ENCODE measurements at places on chromosomes 4 and X.

- DNase-seq: no peak
Measured at GRCh38 chr4:74206088-74206825, 48.3 kb downstream of the MTHFD2L start.

- DNase-seq: peak; percentile 68
Measured at GRCh38 chr4:38782452-38783108, at the start of gene TLR10. Gene TLR10, minus strand, starts transcription at chr4:38782990. Its CDS starts 7,400 bp downstream, at chr4:38775590.

DNA sequence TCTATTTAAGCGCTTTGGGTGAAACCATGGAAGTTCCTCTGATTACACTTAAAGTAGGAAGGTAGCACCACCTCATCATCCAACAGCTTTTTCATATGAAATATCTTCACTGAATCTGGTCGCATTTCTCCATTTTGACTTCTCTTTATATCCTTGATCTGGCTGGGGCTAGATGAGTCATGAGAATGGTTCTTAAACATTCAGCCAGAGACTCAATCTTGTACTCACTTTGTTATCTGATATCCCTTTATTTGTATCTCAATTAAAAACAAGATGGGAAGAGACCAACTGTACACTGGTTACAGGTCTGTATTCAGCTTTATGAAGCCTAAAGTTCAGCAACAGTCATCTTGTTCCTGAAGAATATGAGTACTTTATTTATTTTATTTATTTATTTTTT lies 84.9 kb downstream of the CBLL2 start:
- no peak for DNase-seq

GRCh38 chr4:124035364-124036041 lies 638.9 kb downstream of the SPRY1 start:
- no peak for DNase-seq

DNA sequence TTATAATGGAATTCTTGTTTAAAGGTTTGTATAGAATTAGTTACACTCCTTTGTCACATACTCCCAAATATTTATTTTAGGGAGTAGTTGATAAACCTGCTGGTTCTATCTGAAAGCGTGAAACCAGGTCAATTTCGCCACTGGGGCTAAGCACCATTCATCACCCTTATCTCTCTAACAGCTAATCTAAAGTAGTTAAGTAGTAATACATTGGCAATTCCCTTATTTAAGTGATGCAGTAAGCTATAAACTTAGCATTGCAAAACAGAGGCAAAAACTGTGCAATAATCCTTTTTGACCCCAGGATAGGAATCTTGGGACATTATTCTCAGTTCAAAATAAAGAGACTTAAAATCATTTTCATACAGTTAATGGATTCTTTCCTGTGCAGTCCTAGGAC lies 33.7 kb upstream of the PTPN13 start:
- DNase-seq: no peak

DNA sequence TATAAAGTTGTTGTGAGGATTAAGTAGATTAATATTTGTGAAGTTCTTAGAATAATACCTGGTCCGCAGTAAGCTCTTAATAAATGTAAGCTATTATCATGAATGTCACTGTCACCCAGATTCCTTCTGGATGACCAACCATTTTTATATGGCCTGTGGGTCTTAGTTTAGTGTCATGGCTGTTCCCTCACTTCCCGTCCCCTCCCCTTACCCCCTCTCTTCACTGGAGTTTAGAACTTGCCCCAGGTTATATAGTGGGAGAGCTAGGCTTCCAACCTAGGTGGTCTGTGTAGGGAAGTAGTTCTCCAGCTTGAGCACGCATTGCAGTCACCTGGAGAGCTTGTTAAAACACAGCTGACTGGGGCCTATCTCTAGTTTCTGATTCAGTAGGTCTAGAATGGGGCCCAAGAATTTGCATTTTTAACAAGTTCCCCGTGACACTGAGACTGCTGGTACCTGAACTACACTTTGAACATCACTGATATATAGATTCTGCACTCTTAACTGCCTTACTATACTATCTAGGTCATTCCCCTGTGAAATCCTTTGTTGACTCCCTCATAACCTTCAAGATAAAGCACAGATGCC lies 66.9 kb upstream of the PLAC1 start:
- DNase-seq: no peak

- DNase-seq: peak; percentile 1
Measured at GRCh38 chrX:86714441-86714840, 566.2 kb downstream of the DACH2 start.

- no peak for DNase-seq
Measured at GRCh38 chr4:80229590-80229989, 32.3 kb downstream of the PRDM8 start.

DNA sequence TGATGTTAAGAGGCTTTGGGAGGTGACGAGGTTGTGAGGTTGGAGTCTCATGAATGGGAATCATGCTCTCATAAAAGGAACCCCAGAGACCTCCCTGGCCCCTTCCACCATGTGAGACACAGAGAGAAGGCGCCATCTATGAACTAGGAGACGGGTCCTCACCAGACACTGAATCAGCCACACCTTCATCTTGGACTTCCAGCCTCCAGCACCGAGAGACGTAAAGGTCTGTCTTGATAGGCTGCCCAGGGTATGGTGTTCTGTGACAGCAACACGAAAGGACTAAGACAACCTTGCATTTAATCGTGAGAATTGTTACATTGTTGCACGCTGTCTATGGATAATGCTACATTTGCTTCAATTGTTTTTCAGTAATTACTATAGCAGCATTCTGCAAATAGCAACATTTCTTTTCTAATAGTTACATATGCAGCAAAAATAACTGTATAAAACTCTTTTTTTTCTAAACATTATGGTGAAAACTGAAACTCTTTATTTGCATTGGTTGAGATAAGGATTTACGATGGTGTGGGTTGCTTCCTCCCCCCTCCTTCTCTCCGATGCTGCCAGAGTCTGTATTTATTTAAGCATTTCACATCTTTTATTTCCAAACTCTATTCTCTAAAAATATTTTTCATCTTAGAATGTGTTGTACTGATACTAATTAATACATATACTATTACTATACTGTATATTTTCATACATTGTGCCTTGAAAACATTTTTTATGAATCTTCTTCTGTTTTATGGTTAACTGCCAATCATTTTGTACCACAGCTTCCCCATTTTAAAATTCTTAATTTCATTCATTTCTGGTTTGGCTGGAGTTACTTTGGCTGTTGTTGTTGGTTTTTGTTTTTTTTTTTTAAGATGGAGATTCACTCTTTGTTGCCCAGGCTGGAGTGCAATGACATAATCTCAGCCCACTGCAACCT lies 26.4 kb upstream of the AKAP17A start:
- DNase-seq: no peak
